ENCODE measurements at places on chromosomes 1 and 21. TPM values are rescaled to one million over a fixed set of nuclear protein-coding genes. Genes with fewer than 3 reads are reported as not detected.

DNA sequence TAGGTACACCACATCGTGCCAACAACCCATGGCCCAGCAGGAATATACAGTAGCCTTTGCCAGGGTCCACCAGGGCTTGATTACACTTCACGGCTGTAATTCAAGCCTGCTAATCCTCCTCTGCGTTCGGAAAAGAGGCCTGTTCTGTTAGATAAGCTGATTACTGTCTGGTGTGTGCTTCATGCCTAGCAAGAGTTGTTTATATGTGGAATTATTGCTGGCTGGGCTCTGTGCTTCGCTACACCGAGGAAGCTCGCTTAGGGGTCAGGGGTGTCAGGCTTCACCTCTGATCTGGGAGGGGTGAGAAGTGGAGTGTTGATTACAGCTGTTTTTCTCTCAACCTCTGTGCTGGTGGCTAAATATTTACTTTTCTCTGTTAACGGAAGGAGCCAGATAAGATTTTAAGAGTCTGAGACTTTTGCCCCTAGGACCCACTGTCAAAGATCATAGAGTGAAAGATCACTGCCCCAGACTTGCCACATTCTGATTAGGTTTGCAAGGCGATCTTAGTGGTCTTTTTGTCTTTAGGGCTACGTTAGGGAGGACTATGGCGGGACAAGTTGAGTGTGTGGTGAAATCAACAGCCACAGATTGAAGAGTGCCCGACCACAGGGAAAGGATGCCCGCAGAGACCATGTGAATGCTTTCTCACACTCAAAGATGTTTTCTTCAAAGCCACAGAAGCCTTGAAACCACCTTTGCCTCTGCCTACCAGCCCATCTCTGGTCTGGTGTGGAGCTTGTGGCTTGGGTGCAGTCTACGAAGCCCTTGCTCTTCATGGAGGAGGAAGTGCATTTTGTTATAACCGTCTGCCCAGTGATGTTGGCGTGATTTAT lies 216.1 kb downstream of the PBX1 start:
- no peak for DNase-seq

GRCh38 chr1:159315381-159315780 lies 13.2 kb downstream of the FCER1A start:
- DNase-seq = no peak

GRCh38 chr21:46357684-46358425 lies 33.9 kb downstream of the PCNT start:
- DNase-seq = no peak

DNA sequence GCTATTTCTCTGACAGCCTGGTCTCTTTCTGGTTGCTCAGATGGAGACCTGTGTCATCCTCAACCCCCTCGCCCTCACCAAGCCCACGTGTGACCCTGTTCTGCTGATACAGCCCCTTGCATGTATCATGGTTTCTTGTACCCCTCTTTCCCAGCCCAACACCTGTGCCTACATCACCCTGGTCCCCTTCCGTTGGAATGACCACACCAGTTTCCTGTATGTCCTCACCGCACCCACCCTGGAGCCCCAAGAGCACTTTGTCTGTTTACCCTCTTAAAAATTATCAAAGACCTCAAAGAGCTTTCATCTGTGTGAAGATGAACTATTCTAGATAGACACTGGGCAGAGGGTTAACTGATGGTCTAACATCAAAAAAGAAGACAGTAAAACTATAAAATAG lies 179.5 kb downstream of the GALNT2 start:
- DNase-seq = no peak

DNA sequence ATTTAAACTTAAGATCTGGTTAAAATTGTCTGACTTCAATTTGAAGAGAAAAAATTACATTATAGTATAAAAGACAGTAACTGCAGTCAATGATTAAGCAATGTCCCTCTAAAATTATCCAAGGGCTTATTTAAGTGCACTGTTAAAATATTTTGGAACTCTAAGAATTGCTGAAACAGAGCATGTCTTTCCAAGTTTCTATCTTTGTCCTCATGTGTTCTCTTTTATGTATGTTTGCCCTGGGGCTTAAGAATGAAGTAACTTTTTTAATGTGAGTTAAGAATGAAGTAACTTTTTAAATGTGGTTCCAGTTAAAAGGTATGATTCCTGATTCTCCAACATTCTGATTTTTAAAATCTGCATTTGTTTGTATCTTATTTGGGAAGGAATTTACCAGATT lies 69.0 kb upstream of the MARK1 start:
- no peak for DNase-seq

- no peak for DNase-seq
Measured at GRCh38 chr1:174174461-174175329, 15.4 kb downstream of the RABGAP1L start.

DNA sequence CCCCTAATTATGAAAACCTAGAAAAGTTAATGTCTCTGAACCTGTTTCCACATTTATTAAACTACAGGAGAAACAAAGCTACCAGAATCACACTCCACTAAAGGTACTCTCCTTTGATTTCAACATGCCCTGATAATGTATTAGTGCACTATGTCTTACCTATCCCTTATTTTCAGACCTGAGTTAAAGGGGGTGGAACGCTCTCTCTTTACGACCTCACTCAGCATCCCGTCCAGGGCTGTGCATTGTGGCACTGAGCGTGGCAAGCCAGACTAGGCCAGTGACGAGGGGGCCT lies 678 bp downstream of the LSM10 start:
- DNase-seq = no peak

- DNase-seq = peak; percentile 63
Measured at GRCh38 chr1:119646521-119647227, 1.4 kb downstream of the ZNF697 start.

DNA sequence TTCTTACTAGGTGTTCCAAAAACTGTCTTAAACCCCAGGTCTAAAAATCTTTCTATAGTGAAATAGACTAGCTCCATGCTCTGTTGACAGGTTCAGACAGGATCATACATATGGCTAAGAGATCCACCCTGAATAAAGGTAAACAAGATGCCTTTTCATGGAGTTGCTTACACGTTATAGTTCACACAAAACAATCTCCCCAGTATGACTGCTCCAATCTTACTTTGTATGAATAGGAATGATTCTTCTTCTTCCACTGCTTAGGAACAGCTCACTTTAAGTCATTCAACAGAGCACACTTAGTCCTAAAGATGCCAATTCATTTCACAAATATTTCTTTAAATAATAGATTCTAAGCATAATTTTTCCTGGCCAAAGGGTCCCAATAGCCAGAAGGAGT lies 16.0 kb downstream of the ELK4 start:
- DNase-seq = no peak

DNA sequence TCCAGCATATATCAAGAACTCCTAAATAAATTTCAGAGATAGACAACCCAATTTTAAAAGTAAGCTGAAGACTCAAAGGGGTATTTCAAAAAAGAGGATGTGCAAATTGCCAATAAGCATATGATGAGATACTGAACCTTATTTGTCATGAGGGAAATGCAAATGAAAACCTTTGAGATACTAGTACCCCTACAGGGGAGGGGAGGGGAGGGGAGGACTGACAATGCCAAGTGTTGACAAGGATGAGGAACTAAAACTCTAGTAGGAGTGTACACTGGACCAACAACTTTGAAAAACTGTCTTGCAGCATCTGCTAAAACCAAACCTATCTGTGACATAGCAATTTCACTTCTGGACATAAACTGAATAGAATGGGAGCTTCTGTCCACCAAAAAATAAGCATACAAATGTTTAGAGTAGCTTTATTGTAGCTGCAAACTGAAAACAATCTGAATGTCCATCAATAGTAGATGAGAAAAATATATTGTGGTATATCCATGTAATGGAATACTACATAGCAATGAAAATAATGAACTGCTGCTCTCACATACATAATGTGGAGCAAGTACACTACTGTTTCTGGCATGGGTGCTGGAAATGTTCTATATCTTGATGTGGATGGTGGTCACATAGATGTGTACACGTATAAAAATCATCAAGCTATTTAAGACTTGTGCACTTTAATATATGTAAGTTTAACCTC lies 57.2 kb downstream of the CDK18 start:
- no peak for DNase-seq

GRCh38 chr1:121595089-121595488 lies 410.3 kb downstream of the SRGAP2C start:
- DNase-seq = no peak

DNA sequence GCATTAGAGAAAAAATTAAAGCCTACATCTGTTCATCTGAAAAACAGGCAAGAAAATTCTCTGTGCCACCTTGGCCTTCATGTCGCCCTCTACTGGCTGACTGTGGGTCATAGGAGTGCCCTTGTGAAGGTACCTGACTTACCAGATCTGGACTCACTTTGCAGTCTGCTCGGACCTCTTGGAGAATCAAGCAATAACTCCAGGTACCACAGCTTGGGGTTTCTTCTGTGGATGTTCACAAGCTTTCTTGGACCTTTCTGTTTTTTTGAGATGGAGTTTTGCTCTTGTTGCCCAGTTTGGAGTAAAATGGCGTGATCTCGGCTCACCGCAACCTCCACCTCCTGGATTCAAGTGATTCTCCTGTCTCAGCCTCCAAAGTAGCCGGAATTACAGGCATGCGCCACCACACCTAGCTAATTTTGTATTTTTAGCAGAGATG lies 2.4 kb upstream of the PRAMEF18 start:
- DNase-seq = no peak

GRCh38 chr1:225572422-225572821 lies 80.5 kb downstream of the ENAH start:
- no peak for DNase-seq

DNA sequence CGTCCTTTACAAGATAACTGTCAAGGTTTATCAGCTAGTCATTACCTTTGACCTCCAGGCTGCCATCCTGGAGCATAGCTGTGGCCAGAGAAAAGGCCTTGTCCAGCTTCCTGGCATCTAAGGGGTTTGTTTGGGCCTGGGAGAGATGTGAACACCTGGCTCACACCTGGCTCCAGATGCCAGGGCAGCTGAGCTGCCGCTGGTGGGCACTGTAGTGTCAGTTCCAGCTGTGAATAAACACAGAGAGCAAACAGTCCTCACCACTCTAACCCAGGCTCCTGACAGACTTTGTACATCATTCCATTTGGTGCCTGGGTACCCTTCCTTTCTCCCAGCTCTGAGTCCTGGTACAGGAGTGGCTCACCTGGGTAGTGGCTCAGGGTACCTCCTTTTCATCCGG lies 14.3 kb upstream of the KCNA10 start:
- no peak for DNase-seq

DNA sequence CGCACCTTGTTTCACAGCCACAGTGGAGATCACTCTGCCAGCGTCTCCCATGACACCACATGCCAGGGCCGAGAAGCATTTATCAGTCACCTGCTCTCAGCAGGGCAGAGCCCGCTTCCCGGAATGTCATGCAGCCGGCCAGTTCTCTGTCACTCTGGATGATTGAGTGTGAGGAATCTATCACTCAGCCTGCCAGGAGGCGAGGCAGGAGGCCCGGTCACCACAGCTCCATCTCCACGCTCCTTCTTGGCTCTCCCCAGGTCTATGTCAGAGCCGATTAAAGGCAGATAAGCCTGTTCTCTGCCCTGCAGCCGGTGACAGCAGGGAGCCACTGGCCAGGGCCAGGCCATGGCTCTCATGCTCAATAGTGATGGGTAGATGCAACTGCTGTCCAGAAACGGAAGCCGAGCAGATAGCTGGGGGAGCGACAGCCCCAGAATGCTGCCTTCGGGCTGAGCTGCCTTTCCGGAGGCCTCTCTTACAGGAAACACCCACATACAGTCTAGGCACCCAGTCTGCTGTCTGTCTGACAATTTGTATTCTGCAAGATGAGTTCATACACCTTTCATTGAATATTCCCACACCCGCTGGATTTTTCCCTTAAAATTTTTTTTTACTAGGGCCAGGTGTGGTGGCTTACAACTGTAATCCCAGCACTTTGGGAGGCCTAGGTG lies 64.1 kb downstream of the ACTL8 start:
- no peak for DNase-seq

- no peak for DNase-seq
Measured at GRCh38 chr1:6239213-6239752, 3.5 kb upstream of the ICMT start.

- no peak for DNase-seq
Measured at GRCh38 chr1:34685225-34685624, 69.6 kb upstream of the GJB5 start.

DNA sequence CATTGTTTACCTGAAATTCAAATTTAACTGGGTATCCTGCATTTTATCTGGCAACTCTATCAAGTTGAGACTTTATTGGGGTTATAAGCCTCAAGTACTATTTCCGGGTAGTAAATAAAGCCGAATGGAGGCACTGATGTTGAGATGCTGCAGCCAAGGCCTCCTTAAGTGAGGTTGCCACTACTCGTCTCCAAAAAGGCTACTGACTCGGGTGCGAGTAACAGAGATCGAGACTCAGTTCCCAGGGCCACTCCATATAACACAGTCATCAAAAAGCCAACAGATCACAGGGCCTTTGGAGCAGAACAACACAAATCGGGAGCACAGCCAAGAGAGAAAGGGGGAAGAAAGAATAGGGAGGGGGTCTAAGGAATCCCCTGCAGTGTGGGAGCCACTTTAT lies 524 bp downstream of the COPA start:
- no peak for DNase-seq

DNA sequence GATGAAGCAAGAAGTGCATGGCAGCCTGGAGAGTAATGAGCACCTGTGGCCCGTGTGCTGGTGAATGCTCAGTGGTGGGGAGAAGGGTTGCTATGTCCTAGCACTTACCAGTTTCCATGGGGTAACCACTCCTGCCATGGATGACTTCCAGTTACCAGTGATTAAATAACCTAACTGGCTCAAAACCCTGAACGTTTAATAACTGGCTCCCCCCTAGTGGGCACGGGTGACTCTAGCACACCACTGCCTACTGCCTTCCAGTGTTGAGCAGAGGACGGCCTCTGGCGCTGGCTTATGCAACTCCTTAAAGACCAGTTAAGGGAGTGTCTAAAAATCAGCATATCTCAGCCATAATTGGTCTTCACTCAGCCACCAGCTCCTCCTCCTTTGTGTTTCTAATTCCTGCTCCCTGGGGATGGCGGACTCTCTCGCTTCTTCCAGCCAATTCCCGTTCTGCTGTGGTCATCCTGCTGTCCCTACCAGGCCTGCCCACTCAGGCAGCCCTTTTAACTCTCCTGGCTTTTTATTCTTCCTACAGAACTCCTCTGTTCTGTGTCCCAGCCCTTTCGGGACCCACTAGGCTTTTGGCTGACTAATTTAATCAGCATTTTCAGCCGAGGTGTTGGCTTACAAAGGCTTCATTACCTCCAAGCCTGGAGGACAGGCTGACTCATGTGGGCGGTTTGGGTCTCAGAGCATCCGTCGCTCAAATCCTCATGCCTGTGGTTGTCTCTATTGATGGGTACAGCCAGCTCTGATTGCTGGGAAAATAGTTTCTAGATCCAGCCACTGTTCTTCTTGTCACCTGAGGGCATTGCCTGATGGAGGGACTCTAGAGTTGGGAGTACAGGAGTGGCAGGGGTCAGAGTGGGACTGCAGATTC lies 332.4 kb downstream of the CAMTA1 start:
- peak; percentile 74 for DNase-seq

- no peak for DNase-seq
Measured at GRCh38 chr1:198903621-198904020, 264.8 kb downstream of the PTPRC start.

The PIGR gene
- polyA plus RNA-seq = not detected

The FLG2 gene
- polyA plus RNA-seq = not detected

The OR2AK2 gene
- not detected for polyA plus RNA-seq

The ZMYND12 gene
- polyA plus RNA-seq = 1.9 TPM

The CCT8 gene
- 198 TPM for polyA plus RNA-seq

The SLAMF8 gene
- polyA plus RNA-seq = not detected

Data from cardiac muscle cell (in vitro differentiated cells and primary cell).